NCI-H2227 treated with DMSO at 0.1 percent for 48 hours (cell line): ENCODE measurements at places on chromosomes 7 and 10.

GRCh38 chr10:44930904-44931620 lies 19.9 kb downstream of the TMEM72 start:
- no peak for DNase-seq

- no peak for DNase-seq
Observed at GRCh38 chr7:73741600-73741999, 3.0 kb upstream of the ABHD11 start.

GRCh38 chr7:113731571-113731970 lies 187.2 kb downstream of the PPP1R3A start:
- DNase-seq: no peak

GRCh38 chr10:111724121-111724520 lies 459.4 kb downstream of the GPAM start:
- DNase-seq: no peak

DNA sequence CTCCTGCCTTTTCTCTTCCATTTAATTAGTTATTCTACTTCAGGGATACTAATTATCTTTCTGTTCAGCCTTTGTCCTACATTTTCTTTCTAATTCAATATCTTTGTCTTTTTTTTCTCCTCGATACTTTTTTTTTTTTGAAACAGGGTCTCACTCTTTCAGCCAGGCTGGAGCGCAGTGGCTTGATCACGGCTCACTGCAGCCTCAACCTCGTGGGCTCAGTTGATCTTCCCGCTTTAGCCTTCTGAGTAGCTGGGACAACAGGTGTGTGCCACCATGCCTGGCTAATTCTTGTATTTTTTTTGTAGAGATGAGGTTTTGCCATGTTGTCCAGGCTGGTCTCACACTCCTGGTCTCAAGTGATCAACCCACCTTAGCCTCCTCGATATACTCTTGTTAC lies 38.9 kb downstream of the CCSER2 start:
- no peak for DNase-seq

DNA sequence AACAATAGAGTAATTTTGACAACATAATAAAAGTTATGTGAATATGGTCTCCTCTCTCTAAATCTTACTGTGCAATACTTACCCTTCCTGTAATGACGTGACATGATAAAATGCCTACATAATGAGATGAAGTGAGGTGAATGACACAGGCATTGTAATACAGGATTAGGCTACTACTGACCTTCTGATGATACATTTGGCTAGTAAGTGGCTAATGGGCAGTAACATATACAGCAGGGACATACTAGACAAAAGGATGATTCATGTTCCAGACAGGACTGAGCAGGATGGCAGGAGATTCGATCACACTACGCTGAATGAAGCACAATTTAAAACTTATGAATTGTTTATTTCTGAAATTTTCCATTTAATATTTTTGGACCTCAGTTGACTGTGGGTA lies 4.7 kb downstream of the C10orf88 start:
- no peak for DNase-seq

- no peak for DNase-seq
Observed at GRCh38 chr10:129544205-129545202, 77.5 kb downstream of the MGMT start.

DNA sequence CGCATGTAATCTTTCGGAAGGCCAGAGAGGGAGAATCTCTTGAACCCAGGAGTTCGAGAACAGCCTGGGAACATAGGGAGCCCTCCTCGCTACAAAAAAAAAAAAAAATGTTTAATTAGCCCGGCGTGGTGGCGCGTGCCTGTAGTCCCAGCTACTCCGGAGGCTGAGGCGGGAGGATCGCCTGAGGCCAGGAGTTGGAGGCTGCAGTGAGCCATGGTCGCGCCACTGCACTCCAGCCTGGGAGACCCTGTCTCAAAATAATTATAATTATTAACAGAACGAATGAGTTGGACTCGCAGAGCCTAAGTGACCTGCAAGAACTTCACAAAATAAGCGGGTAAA lies 794 bp downstream of the PCGF6 start:
- DNase-seq: no peak

- DNase-seq: no peak
Observed at GRCh38 chr10:10149899-10150298, 867.8 kb upstream of the CELF2 start.

GRCh38 chr7:147023440-147023839 lies 906.8 kb downstream of the CNTNAP2 start:
- DNase-seq: no peak

DNA sequence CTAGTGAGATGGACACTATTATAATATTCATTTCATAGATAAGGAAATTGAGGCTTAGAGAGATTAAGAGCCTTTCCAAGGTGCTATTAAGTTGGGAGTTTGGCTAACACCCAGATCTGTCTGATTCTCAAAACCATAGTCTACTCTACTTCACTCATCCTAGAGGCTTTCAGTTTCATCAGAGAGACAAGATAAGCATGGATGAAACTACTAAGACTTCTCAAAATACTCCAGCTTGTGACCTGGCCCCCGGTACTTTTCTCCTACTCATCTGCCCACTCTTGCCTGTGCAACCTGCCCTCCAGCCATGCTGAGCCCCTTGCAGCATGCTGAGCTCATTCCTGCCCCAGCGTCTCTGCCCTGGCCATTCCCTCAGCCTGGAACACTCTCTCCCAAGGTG lies 12.2 kb upstream of the SLC35B4 start:
- no peak for DNase-seq

GRCh38 chr7:151818674-151819519 lies 58.0 kb downstream of the PRKAG2 start:
- no peak for DNase-seq

DNA sequence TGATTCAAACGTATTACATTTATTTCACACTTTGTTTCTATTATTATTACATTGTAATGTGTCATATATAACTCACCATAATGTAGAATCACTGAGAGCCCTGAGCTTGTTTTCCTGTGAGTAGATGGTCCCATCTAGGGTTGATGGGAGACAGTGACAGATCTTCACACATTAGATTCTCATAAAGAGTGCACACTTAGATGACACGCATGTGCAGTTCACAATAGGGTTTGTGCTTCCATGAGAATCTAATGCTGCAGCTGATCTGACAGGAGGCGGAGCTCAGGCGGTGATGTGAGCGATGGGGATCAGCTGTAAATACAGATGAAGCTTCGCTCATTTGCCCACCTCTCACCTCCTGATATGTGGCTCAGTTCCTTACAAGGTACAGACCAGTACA lies 36.1 kb downstream of the BMPER start:
- DNase-seq: no peak

- no peak for DNase-seq
Observed at GRCh38 chr7:134823400-134823799, 44.0 kb downstream of the CALD1 start.
